ENCODE measurements at places on chromosomes 5 and 9.
A peak's percentile ranks its signal among the peaks of the same experiment; 100 is the strongest.

- DNase-seq, result no peak
Measured at GRCh38 chr9:76219560-76220151, 174.6 kb downstream of the RFK start.

DNA sequence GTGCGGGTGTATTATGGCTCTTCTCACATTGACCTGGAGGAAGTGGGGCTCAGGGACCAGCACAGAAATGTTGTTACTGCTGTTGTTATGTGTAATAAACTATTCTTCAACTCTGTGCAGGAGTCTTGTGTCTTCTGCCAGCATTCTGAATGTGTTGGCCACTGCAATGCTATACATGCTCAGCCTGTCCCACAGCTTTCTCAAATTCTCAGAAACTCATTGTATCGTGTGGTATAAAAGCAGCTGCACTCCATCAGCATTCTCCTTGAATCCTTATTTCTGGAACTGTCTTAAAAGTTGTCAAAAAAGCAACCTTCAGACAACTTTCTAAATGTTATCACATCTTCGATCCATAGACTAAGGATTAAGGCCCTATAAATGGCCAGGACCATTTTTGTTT lies 72.0 kb downstream of the ZNF474 start:
- no peak for DNase-seq

GRCh38 chr5:179432547-179432946 lies 87.3 kb upstream of the ADAMTS2 start:
- no peak for DNase-seq

DNA sequence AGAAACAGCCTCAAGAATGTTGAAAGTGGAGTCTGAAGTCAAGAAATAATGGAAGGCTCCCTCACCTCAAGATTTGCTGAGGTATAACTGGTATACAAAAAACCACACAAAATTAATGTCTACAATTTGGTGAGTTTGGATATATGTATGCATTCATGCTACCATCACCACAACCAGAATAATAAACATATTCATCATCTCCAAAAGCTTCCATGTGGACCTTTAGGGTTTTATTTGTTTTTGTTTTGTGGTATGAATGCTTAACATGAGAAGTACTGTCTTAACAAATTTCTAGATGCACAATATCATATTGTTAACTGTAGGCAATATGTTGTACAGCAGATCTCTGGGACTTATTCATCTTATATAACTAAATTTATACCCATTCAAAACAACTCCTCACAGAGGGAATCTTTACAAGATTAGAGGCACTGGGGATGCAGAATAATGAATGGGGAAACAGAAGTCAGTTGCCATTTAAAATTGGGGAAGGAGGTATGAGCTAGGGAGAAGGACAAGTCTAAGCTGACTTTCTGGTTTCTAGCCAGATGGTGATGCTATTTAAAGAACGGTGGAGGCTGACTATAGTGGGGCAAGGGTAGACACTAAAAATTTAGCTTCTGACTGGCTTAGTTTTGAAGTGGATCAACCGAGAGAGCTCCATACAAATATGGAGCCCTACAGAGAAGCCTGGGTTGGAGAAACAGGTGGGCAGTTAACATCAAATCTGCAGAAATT lies 213.9 kb downstream of the BNC2 start:
- no peak for DNase-seq

- DNase-seq, result peak; percentile 6
Measured at GRCh38 chr5:10563110-10563944, 543 bp upstream of the ANKRD33B start.

DNA sequence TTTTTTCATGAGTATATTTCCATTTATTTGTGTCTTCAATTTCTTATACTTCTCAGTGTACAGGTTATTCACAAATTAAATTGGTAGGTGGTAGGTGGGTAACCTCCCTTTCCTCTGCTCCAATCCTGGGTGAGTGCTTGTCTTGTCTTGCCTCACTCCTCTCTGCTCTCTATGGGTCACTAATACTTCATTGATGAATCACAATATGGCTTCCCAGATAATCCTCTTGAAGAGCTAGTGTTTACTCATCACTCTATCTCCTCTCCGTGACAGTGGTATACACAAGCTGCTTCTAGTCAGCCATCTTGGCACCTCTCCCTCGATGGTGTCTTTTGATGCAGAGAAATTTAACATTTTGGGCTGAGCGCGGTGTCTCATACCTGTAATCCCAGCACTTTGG lies 331.8 kb upstream of the NMUR2 start:
- no peak for DNase-seq

GRCh38 chr5:73391441-73391881 lies 57.1 kb downstream of the FOXD1 start:
- no peak for DNase-seq

GRCh38 chr5:124156415-124156996 lies 589.9 kb downstream of the ZNF608 start:
- no peak for DNase-seq

DNA sequence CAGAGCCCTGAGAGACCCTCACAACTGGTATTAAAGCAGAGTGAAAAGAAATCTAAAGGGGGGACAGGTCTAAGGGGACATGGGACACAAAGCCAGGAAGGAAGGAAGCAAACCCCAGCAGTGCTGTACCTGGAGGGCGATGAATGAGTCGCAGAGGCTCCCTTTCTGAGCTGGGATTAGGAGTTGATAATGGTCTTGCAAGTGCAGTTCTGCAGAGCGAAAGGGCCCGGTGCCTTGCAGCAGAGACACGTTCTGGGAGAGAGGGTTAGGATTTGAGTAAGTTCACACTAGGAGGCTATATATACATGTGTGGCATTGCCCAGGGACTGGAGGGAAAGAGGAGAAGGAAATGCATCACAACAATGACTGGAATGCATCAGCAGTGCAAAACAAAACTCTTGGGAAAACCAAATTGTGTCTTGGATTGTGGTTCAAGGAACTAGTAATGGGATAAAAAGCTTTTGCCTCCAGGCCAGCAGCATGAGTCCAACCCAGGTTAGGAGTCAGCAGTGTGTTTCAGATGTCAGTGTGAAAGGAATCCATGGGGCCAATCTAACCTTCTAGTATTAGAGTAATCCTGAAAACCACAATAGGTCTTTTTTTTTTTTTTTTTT lies 38.8 kb upstream of the LIFR start:
- no peak for DNase-seq

DNA sequence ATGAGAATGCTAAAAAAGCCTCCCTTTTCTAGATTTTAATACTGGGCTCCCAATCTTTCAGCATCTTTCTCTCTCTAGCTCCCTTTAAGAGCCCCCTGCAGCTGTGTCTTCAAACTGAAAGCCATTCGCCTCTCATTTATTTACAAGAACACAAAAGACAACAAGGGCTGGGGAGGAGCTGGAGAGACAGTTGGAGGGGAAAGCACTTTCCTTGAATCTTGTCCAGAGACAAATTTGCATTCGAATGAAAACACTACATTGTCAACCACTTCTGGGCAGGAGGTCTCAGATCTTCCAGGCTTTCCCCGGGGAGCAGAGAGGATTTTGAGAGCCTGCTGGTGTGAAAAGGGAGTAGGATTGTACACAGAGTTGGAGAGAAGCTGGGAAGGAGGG lies 518.3 kb downstream of the CTNND2 start:
- DNase-seq, result no peak

GRCh38 chr9:74570879-74571512 lies 73.9 kb downstream of the RORB start:
- DNase-seq, result no peak

- DNase-seq, result no peak
Measured at GRCh38 chr5:10761933-10762775, 1.1 kb upstream of the DAP start.

GRCh38 chr9:130283539-130284248 lies 18.1 kb downstream of the HMCN2 start:
- DNase-seq, result no peak

DNA sequence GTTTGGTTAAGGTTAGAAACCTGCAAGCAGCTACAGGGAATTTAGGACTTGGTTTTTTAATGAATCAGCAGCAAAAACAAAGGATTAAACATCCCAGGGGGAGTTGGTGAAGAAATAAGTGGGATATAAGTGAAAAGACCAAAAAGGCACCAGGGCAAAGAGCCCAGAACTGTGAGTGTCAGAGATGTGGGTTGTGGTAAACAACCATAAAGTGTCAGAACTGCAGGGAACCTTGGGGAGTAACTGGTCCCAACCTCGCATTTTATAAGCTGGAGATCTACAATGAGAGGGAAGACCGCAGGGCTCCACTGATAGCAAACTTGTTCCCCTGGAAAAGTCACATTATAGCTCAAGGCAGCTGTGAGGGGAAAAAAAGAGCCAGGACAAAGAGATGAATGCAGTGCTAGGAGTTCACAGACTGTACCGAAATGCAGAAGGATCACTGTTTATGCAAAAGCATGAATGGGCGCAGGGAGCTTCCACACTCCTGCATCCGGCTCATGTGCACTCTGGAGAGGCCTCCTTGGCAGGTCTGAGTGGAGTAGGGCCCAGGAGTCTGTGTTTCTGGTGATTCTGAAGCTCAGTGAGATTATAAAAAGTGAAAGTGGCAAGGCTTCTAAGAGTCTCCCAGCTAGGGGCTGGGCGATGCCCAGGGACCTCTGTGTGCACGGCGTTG lies 156.3 kb downstream of the GOLPH3 start:
- no peak for DNase-seq

DNA sequence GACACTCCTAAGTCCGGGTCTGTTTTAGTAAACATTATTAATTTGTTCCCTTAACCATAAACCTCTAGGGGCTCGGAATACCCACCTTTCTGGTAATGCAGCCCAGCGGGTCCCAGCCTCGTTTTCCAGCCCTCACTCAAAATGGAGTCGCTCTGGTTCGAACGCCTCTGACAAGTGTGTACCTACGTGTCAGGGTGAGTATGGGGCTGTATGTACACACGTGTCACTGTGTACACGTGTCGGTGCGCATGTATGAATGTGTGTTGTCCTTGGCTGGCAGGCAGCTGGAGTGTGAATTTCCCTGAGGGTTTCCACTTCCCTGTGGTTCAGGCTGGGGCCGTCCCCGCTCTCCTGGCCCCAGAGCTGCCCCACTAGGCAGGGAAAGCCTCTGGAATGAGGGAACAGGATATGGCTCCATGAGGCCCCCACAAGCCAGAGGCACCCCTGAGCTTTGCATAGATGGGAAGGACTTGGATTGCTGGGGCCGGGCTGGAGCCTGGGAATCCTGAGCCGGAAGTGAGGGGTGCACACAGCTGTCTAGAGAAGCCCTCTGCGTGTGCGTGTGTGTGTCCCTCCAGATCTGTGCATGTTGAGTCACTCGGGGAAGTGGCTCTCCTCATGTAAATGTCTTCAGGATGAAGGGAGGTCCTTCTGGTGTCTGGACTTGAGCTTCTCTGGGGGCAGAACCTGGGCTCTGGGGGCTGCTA lies 160.8 kb upstream of the IER5L start:
- DNase-seq, result no peak

- no peak for DNase-seq
Measured at GRCh38 chr5:154834053-154834452, 16.4 kb downstream of the FAXDC2 start.

GRCh38 chr9:128828719-128829452 lies 708 bp downstream of the SPOUT1 start:
- DNase-seq, result no peak

DNA sequence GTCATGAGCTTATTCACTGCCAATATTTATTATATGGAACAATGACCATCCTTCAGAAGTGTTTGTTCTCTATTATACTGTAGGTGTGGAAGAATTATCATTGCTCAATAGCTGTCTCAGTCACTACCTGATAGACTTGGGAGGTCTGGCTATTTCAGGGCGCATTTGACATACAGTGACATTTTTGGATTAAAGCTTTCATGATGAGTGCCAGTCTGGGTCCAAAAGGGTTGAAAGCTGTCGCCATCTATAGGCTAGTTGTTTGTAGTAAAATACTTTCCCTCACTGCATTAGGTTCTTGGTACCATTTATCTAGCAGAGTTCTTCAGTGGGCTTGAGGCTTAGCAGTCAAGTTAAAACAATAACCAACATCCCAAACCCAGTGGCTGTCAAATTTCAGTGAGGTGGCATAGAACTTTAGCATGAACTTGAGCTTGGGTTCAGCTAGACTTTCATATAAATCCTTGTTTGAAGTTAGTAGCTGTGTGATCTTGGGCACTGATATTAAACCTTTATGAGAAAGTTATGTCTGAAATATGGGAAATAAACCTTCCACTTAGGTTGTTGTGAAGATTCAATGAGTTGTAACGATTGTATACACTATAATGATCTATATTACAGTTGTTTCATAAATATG lies 110.5 kb upstream of the CDKN2B start:
- DNase-seq, result no peak

DNA sequence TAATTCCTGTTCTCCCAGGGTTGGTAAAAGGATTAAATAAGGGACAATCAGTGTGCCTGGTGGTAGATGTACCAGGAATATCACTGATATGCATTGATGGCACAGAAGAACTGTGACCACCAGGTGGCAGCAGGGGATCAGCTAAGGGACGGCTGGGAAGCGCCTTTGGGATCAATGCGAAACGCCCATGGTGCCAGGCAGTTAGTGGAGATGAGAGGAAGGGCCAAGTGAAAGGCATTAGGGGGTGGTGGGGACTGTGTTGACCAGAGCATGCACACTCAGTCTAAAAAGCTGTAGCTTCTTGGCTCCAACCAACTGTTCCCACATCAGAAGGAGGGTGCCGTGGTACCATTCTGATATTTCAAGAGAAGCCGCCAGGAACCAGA lies 55.6 kb downstream of the ARHGEF37 start:
- DNase-seq, result no peak

GRCh38 chr5:135055396-135055795 lies 21.4 kb upstream of the PITX1 start:
- no peak for DNase-seq

DNA sequence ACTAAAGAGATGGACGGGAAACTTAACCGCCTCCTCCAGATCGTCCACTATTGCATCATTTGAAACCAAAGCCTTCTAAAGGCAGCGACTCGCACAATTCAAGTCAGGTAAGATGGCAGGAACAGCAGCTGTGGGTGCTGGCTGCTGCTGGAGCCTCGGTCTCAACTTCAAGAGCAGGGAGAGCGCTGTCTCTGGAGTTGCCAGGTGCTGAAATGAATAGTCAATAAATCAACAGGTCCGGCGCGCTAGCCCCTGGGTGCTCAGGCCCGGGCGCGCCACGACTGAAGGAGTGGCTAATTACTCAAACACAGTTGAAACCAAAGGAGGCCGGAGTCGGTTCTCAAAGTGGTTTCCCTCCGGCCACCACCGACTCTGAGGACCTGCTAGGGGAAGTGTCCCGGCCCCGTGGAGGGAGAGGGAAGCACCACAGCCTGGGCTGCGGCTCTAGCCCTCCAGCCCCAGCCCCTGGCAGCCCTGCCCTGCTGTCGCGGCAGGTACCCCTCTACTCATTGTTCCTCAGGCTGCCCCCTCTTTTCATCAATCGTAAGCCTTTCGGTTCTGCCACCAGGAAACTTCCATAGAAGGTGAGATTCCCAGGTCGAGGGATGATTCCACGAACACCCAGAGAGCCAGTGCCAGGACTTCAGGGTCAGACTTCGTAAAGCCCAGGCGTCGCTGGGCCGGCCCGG lies 804 bp downstream of the TTC39B start:
- DNase-seq, result peak; percentile 26

Data from effector CD8-positive, alpha-beta T cell (primary cell).